A549 treated with CORT108297 at 1 μM for 4 hours (cell line): ENCODE measurements at places on chromosomes 7 and 10. TPM values are rescaled to one million over a fixed set of nuclear protein-coding genes. Genes with fewer than 3 reads are reported as not detected.

The RET gene
- 0.50 to 0.98 TPM (median 0.67 TPM) in 5 replicates for total RNA-seq

The AKR1D1 gene
- not detected in 5 replicates for total RNA-seq

The OSBPL3 gene
- total RNA-seq: 10.5 to 13.4 TPM (median 11.2 TPM) in 5 replicates

The GATA3 gene
- 4.5 to 6.0 TPM (median 5.5 TPM) in 5 replicates for total RNA-seq

The NEUROG3 gene
- total RNA-seq: not detected in 5 replicates

The ELOVL3 gene
- total RNA-seq: 0.16 to 0.40 TPM (median 0.30 TPM) in 5 replicates

The POP7 gene
- 77.9 to 104 TPM (median 98.3 TPM) in 5 replicates for total RNA-seq

The PLCE1 gene
- total RNA-seq: 4.3 to 5.8 TPM (median 5.2 TPM) in 5 replicates

The CYP2W1 gene
- 0.02 TPM in 1 of 5 replicates, not detected in the others for total RNA-seq

The MYPN gene
- total RNA-seq: 2.6 to 3.5 TPM (median 3.1 TPM) in 5 replicates

The SMIM30 gene
- 30.6 to 46.2 TPM (median 34.4 TPM) in 5 replicates for total RNA-seq

The MOGAT3 gene
- not detected in 5 replicates for total RNA-seq

The LAMB1 gene
- 118 to 147 TPM (median 123 TPM) in 5 replicates for total RNA-seq

The COBL gene
- total RNA-seq: 4.2 to 4.6 TPM (median 4.5 TPM) in 5 replicates

The AGR3 gene
- 0.27 TPM in 1 of 5 replicates, not detected in the others for total RNA-seq

The PON1 gene
- total RNA-seq: 0.29 to 1.2 TPM (median 0.68 TPM) in 5 replicates

The MYOZ1 gene
- total RNA-seq: not detected in 5 replicates

The CPED1 gene
- 0.08 to 0.15 TPM in 2 of 5 replicates, not detected in the others for total RNA-seq
